ENCODE measurements at places on chromosomes 2 and 18.

- DNase-seq, result no peak
Observed at GRCh38 chr2:162457490-162457889, 113.6 kb downstream of the GCA start.

- DNase-seq, result no peak
Observed at GRCh38 chr2:192513575-192513974, 318.8 kb upstream of the TMEFF2 start.

GRCh38 chr2:290090-290722 is 2.3 kb upstream of the ALKAL2 start:
- DNase-seq, result no peak

DNA sequence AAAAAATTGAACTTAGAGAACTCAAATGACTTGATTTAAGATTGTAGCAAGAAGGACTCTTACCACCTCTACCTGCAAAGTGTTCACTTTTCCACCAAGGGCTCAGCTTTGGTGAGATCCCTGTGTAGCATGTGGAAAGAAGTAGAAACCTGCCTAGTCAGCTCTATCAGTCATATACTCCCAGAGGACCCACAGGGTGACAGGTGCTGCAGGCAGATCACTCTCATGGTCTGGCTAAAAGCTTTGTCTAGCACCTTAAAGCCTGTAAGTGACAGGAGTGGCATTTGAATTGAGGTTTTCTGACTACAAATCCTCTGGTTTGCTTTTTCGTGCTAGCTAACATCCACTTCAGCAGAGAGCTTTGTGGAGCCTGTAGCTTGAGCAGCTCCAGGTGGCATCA is 18.7 kb upstream of the NEMP2 start:
- no peak for DNase-seq

DNA sequence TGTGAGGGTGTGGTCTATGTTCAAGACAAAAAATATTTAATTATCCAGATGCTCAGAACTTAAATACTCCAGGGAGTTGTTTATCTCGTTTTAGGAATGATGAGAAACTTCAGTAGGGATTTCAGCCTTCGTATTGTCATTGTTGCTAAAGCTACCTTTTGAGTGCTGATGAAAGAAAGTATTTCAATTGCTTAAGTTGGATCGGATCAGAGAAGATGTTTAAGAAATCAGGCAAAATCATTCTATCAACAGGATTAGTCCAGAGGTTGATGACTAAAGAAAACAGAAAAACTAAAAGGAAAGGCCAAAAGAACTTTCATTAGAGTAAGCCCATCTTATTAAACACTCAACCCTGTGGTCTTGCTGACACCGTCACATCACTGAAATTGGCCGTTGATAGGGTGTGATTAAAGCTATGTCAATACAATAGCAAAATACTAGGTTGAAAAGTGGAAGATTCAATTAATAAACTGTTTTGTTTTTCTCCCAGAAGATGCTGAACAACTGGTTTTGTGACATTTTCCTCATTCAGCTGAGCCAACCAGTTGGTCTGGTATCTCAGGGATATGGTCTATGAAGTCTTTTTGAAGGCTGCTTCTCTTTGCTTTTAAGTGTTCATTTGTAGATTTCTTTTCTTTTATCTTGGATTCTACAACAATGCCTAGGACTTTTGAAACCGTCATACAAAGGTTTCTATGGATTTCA is 551.7 kb downstream of the SLC4A3 start:
- DNase-seq, result no peak

DNA sequence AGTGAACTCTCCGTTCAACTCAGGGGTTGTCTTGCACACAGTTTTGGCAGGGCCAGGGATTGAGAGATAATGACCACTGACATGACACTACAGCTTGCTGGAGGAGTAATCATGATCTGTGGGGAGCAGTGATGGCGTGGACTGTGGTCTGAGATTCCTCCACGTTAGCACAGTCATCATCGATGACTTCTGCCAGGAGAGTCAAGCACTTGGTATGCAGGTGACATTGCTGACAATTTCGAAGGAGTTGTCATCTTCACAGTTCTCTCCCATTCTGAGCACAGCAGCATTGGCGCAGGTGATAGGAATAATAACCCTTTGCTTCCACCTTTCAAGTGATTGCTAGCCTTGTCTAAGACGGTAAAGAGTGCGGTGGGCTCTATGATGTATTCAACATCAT is 79.8 kb downstream of the SGPP2 start:
- DNase-seq, result no peak

DNA sequence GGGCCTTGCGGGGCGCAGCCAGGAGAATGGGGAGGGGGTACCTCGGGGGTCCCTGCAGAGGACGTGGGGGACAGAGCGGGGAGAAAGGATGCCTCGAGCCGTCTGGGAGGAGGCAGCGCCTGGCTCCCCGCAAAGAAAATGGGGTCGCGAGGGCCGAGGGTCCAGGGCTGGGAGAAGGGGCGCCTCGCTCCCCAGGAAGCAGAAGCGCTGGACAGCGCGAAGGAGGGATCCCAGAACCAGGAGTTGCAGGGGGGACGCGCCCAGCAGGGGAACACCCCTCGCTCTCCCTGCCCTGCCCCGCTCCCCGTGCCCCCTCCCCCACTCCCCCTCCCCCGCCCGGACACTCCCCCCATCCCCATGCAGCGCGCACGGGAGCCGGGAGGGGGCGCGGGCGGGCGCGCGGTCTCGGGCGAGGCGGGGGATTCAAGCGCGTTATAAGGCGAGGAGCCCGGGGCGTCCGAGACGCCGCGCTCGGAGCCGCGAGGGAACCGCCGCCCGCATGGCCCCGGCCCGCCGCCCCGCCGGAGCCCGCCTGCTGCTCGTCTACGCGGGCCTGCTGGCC is at the start of gene ERFE:
Gene ERFE (plus strand): TSS at position 462 of the 562 bp plus-strand sequence. CDS start 38 bp downstream, at position 500.
- peak; percentile 67 for DNase-seq

DNA sequence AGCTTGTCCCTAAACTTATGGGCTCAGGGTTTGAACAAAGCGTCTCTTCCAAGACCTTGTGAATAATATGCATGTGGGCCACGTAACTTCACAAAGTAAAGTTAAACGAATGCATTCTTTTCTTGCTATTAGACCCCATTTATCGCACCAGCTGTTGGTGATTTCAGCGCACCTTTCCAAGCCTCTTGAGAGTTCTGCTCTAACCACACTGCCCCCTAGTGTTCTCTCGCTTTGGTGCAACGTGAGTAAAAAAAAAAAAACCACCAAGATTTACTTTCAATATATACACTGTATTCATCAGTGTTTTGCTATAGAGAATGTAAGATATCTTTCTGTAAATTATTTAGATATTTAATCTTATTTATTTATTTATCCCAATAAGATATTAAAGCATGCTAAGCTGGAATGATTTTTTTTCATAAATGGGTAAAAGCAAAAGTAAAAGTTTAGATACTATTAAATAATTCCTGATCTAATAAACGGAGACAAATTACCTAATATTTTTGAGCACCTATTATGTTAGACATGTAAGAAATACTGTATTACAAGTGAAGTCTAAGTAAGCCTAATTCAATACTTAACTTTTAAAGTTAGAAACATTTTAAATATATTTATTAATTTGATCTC is 459.5 kb downstream of the DLGAP1 start:
- DNase-seq, result no peak

GRCh38 chr2:128984855-128985254 is 666.2 kb upstream of the HS6ST1 start:
- DNase-seq, result no peak

GRCh38 chr2:229798446-229799155 is 84.2 kb upstream of the DNER start:
- no peak for DNase-seq

DNA sequence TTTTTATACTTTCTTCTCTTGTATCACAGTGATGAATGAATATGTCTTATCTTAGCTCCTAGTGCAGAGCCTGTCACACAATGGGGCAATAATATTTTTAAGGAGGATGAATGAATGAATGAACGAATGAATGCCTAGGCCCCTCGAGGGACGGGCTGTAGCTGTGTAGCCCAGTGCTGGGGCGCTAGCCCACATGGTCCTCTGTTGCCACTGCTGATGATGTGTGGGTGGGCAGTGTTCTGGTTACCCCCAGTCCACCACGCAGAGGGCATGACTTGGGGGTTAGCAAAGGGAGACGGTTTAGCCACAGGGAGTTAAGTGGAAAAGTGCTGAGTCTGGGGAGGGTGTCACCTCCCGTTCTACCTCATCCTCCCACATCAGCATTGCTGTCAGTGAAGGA is 134.2 kb downstream of the SMAD7 start:
- no peak for DNase-seq

DNA sequence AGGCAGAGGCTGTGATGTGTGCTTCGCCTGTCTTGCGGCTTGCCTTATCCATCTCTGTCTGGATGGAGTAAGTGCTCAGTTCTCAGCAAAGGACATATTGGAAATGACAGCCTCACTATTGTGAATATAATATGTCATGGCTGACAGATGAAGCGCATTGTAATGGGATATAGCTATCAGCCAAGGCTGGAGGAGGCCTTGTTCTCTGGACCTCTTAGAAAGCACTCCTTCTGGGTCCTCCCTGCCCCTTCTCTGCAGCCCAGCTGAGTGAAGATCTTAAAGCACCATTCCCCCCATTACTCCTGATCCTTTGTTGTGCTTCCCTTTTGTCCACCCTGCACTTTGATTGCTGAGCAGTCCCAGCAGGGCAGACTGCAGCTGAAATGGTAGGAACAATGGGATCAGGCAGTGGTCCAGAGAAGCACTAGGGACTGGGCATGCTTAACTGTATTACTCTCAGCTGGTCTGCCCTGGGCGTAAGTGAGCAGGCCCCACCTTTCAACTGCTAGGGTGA is 265.3 kb downstream of the SETBP1 start:
- no peak for DNase-seq

DNA sequence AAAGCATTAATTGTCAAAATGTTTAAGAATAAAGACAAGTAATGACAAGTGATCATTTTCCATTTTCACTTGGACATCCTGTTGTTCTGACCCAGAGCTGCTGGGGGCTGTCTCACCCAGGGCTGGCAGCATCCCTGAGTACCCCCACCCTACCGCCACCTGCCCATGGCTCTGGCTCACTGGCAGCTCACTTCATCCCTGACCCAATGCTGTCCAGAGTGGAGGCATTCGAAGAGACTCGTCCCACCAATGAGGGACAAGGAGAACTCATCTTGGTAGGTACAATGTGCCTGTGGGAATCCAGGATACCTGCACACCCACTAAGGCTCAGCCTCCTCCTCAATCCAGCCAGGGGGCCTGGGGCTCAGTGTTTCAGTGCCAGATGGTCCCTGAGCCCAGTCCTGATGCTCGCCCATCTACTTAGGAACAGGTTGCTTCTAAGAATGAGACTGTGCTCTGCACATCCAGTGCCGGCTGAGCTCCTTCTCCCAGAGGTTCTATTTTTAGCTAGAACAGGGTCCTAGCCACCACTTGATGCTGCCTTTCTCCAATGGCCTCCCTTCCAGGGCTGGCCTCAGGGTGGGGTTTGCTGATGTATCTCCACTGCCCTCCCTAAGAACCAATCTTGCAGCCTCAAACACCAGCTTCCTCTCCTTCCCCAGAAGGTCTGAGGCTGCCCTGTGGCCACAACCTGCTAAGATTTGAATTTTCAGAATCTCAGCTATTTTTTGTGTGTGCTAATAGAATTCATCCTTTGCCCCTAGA is 53.7 kb downstream of the ADD2 start:
- no peak for DNase-seq

DNA sequence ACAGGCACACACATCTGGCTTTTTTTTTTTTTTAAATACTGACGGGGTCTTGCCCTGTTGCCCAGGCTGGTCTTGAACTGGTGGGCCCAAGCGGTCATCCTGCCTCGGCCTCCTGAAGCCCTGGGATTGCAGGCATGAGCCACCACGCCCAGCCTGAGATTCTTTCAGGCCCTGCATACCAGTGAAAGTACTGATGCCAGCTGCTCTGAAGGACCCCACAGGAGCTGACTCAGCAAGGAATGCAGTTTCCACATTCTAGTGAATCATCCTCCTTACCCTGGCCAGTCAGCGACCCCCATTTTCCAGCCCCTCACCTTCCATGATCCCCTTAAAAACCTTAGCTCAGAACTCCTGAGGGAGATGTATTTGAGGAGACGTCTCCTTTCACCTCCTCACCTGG is 5.8 kb upstream of the DTYMK start:
- no peak for DNase-seq

DNA sequence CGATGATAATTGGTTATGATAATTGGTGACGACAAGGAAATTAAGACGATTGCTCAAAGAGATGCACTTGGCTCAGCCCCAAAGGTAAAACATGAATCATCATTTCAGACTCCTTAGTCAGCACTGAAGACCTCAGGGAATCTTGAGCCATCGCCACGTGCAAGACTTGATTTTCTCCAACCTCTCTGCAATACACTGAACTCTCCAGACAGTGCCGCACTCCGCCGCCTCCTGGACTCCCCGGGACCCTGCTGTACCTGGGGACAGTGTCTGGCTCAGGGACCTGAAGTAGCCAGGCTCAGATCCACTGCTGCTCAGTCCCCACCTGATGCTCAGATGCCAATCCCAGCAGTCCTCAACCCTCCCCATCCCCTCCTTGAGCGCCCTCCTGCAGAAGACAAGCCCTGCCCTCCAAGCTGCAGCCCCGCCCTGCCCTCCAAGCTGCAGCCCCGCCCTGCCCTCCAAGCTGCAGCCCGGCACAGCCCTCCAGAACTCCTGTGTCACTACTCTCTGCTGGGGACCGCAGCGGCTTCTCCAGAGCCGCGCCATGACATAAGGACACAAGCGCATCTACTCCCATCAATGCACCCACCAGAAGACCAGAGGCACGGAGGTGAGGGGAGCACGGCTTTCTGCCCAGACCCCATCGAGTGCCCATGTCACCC is 1.1 kb downstream of the TMEM18 start:
- no peak for DNase-seq

- DNase-seq, result no peak
Observed at GRCh38 chr2:8004250-8004681, 677.6 kb upstream of the ID2 start.

- no peak for DNase-seq
Observed at GRCh38 chr2:237682856-237683670, 55.7 kb downstream of the LRRFIP1 start.

GRCh38 chr2:151053661-151053990 is 208.0 kb downstream of the RBM43 start:
- no peak for DNase-seq

DNA sequence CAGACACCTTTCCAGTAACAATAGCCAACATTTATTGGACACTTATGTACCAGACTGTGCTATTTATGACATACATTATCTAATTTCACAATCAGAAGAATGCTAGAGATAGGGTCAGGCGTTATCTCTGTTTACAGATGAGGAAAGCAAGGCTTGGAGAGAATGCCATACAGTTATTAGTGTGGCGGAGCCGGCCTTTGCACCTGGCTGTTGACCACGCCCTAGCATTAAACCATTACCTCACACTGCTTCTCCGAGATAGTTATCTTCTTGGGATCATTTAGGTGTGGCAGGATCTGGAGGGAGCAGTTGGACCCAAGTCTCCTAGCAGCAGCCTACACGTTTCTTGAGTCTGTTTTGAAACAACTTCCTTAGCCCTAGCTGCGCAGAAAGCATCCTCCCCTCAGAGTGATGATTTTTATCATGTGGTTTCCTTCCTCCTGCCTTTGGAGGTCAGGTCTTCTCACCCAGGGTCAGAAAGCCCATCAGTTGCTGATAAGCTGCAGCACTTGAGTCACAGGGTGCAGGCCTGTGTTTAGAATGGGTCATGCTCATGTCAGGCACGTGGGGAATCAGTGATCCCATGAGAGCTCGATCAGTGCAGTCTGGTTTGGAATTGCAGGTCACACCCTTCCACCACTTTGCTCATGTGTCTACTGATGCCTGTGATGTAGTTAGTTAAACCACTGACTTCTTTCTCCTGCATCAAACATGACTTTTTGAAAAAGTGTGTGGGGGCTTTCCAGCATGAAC is 118.2 kb downstream of the SPTBN1 start:
- DNase-seq, result no peak
